Panc1 (cell line): ENCODE measurements at places on chromosomes 7 and 10. TPM values are rescaled to one million over a fixed set of nuclear protein-coding genes. Genes with fewer than 3 reads are reported as not detected.

The GDF2 gene
- not detected for total RNA-seq

DNA sequence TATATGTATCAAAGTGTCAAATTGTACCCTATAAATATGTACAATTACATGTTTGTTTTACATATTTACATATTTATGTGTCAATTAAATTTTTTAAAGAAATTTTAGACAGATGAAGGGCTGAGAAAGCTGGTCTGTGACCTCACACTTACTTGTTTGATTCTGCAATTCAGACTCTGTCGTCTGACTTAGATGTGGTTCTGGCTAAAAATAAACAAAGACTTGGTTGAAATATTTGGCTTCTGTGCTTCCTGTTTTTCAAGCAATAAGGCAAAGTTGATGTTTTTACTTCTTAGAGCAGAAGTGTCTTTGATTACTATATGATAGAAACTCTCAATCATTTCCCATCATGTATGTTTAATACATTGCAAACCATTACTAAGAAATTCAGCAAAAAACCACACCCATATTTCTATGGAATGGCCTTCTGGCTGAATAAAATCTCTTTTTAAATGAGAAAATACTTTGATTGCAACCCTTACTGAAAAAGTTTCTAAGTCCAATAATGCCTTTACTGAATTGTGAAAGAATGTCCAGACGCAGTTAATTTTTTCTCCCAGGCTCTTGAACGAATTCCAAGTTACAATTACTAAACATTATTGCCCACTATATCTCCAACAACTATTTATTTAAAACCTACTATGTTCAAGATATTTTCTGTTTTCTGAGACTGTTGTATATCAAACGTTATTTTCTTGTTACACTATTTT is 59.5 kb upstream of the PRKG1 start:
- no peak overlapping the region for H3K27ac ChIP-seq
- no peak for DNase-seq
- H3K27me3 ChIP-seq: no peaks in the 10 kb centered on the region
- H3K4me3 ChIP-seq: no peak overlapping the region
- H3K4me1 ChIP-seq: no peaks in the 10 kb centered on the region

DNA sequence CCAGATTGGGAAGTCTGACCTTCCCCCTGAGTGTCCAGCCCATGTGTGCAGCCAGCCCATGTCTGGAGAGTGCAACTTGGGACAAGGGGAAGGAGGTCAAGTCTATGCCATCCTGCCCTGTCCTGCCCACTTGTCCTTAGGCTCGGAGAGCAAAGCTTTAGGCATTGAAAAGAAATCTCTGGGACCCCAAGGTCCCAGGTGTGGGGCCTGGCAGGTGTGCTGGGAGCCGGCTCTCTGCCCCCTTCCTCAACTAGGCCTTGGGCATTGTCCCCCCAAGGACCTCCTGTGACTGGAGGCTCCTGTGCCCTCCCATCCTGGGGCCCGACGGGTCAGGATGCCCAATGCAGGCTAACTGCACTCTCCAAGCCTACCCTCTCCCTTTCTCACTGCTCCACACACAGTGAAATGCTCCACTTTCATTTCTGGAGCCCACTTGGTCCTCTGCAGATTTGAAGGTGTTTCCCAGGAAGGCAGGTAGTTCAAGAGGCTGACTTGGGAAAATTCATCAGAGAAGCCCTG is 124.7 kb downstream of the PTPN20 start:
- no peak for DNase-seq
- no peaks in the 10 kb centered on the region for H3K36me3 ChIP-seq
- no peaks in the 10 kb centered on the region; the same call in 1 of the 2 replicates for H3K27me3 ChIP-seq
- no peaks in the 10 kb centered on the region for H3K4me1 ChIP-seq

The TAS2R3 gene
- 0.49 TPM for total RNA-seq

The NOBOX gene
- total RNA-seq: not detected

The FFAR4 gene
- 0.92 TPM for total RNA-seq

The ZP3 gene
- total RNA-seq: 23.3 TPM

DNA sequence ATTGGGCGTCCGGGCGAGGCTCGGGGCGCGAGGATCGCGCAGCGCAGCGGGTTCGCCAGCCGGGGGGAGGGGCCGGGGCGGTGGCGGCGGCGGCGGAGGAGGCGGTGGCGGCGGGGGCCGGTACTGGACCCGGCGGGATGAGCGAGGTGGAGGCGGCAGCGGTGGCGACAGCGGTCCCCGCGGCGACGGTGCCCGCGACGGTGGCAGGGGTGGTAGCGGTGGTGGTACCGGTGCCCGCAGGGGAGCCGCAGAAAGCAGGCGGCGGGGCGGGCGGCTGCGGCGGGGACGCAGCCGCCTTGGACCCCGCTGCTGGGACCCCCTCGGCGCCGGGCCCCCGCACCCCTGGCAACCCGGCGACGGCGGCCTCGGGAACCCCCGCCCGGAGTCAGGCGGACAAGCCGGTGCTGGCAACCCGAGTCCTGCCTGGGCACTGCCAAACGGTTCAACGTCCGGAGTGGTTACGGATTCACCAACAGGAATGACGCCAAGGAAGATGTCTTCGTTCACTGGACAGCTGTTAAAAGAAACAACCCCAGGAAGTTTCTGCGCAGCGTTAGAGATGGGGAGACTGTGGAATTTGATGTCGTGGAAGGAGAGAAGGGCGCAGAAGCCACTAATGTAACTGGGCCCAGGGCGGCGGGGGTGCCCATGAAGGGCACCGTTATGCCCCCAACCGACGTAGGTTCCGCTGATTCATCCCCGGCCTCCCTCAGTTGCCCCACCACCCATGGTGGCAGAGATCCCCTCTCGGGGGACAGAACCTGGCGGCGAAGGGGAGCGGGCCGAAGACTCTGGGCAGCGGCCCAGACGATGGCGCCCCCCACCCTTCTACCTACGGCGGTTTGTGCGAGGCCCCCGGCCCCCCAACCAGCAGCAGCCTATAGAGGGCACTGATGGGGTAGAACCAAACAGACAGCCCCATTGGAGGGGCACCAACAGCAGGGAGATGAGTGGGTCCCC is 100.3 kb upstream of the CPXM2 start:
- no peak overlapping the region for H3K27ac ChIP-seq
- DNase-seq: no peak
- H3K27me3 ChIP-seq: no peaks in the 10 kb centered on the region
- no peaks in the 10 kb centered on the region for H3K36me3 ChIP-seq
- no peak overlapping the region for H3K4me3 ChIP-seq

DNA sequence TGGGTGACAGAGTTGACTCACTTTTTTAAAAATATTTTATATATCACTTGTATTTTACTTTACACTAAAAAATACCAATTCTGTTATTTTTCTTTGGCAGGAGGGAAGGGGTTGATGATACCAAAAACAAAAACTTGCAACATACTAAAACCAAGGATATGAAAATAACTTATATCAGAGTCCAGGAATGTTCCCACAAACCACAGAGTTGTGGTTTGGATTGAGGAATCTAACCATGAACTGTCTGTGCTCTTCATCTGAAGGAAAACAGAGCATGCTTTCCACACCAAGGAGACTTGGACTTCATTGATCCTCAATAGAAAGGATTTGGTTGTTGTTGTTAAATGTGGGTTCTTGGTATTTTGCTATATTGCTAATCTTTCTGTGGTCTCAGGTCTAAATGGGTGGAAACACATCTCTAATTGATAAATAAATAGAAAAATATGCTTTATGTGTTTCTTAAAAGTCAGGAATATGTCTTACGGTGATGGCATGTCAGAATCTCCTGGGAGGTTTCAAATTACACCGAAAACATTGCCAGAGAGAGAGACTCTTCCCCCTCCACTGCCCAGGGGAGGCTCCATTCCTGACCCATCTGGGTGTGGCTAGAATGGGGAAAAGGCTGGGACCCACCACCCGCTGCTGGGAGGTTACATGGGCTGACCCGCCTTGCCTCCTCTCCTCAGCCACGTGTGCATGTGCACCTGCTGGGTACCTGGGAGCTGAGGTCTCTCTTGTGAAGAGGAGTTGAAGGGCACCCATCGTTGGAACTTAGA is 46.9 kb upstream of the STK17A start:
- DNase-seq: no peak
- peaks cover 10% of the 10 kb centered on the region for H3K27me3 ChIP-seq
- H3K36me3 ChIP-seq: no peaks in the 10 kb centered on the region
- H3K27ac ChIP-seq: no peak overlapping the region
- no peaks in the 10 kb centered on the region for H3K4me1 ChIP-seq

DNA sequence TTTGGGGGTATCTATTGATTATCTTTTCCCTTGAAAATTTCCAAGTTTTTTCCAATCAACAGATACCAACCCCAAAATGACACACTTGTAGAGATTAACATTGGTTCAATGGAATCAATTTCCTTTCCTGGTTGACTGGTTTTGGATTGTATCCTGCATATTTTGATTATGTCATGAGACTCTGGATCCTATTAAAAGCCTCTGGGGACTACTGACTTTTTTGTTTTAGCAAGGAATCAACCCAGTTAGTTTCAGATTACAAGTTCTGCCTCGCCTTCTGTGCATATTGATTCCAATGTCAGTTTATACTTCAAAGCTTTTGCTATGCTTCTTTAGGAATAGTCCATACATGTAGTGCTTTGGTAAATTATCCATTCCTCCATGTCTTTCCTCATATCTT is 29.2 kb downstream of the COPG2 start:
- H3K36me3 ChIP-seq: no peaks in the 10 kb centered on the region
- no peaks in the 10 kb centered on the region for H3K4me1 ChIP-seq
- no peak for DNase-seq
- no peaks in the 10 kb centered on the region for H3K27me3 ChIP-seq
- no peak overlapping the region for H3K27ac ChIP-seq
- no peak overlapping the region for H3K4me3 ChIP-seq
